Activated CD4-positive, CD25-positive, alpha-beta regulatory T cell treated with anti-CD3 and anti-CD28 coated beads, Interleukin-2, amount 50 U/mL, for 72 hours (primary cell): ENCODE measurements at places on chromosomes 7 and 10.

DNA sequence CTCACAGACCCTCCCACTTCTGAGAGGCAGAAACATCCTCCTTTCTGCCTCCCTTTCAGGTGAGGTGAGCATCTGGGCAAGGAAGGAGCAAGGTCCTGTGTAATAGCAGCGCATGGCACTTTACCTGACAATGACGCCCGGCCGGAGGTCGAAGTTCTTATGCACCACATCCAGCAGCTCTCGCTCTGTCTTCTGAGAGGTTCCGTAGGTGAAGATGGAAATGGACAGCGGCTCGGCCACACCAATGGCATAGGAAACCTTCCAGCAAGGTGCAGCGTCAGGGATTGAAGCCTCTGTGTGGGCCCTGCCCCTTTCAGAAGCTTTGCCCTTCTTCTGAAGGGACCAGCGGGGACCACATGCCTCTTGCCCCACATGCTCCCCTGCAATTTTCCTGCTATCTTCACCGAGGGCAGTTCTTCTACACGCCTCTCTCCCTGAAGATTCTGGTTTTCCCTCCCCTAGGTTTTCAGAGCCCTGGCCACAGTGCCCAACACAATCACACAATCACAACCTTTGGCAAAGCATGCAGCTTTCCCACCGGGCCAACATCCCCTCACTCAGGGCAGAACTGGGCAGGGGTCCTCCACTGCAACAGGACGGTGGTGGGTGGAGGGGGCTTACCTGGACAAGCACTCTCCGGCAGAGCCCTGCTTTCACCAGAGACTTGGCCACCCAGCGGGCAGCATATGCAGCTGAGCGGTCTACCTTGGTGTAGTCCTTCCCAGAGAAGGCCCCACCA, 14.9 kb downstream of the MAT1A start:
- DNase-seq = no peak

- no peak for DNase-seq
These were observed 7.0 kb downstream of the UMAD1 start for GRCh38 chr7:7647495-7648036.

- DNase-seq = no peak
These were observed 9.3 kb upstream of the PDLIM1 start for GRCh38 chr10:95300022-95300539.

DNA sequence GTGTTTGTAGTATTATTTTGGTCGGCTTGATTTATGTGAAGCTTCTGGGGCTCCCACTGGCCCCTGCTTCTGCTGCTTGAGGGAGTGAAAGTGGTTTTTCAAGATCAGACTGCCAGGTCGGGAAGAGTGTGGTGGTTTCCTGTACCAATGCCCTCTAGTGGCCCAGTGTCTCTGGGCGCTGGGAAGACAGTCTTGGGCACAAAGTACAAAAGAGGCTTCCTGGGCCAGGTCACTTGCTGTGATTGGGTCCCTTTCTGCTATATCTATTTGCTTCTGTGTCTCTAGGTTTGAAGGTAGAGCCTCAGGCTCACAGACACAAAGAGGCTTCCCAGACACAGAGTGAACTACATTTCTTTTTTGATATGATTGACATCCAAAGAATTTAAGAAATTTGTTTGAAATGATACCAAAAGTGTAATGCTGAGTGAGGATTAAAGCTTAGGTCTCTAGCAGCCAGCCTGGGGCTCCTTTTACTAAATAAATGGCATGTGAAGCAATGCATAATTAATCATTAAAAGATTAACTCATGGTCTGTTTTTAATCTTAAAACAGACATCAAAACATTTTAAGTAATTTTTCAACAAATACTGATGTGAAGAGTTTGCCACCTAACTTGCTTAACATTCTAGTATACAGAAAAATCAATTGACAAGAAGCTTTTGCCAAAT, 36.3 kb downstream of the ABCB1 start:
- DNase-seq = no peak

GRCh38 chr7:25091779-25092178, 33.3 kb downstream of the CYCS start:
- DNase-seq = no peak

DNA sequence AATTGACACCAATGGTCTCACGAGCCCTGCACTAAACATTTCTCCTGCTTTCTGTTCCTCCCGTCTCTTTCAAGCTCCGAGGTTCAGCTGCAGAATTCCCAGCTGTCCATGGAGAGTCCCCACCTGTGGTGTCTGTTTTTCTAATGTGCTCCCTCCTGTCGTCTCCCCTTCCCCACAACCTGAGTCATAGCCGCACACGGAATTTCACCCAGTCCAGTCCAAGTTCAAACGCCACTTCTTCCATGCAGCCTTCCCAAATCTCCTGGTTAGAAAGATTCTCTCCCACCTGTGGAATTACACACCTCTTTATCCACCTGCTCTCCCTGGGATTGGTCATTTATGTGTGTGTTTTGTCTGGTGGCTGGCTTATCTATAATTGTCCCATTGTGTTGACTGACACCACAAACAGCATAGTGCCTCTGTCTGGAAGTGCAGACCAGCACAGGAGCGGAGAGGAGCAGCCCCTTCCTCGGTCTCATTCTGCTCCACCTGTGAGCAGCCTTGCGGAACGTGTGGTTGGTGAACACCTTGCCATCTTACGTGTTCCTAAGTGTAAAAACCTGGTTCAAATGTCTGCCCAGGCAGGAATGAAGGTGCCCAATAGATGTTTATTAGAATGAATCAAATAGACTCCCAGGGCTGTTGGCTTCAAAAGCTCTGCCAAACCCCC, 3.3 kb upstream of the DIP2C start:
- DNase-seq = no peak

DNA sequence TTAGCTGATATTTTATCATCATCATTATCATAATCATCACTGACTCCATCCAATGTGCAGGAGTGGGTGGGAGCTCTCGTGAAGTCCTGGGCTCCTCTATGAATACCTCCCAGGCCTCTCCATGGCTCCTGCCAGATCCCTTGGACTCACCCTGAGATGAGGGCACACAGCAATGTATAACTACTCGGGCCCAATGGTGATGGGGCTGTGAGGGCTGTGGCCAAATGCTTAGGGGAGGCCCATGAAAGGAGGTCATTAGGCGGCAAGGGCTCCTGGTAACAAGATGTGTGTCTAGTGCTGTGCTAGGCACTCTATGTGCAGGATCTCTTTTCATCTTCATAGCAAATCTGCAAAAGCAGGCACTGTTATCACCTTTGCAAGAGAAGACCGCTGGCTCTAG, 270.9 kb downstream of the GLRX3 start:
- no peak for DNase-seq

DNA sequence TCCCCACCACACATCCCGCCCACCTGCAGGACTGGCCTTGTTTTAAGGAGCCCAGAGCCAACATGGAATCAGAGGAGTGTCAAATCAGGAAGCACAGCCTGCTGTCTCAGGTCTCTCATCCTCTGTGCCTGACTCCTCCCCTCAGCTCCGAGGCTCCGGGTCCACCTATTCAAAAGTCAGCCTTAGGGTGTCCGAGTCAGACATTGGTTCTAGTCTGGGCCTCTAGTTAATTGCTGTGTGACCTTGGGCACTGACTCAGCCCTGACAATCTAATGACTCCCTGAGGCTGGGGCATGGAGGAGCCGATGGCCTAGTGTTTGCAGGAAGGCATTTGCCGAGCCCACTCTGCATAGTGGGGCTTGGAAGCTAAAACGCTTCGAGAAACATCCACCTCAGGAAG, 223.1 kb upstream of the PPP2R2D start:
- DNase-seq = no peak

GRCh38 chr7:44736896-44737295, 11.8 kb upstream of the ZMIZ2 start:
- DNase-seq = no peak

DNA sequence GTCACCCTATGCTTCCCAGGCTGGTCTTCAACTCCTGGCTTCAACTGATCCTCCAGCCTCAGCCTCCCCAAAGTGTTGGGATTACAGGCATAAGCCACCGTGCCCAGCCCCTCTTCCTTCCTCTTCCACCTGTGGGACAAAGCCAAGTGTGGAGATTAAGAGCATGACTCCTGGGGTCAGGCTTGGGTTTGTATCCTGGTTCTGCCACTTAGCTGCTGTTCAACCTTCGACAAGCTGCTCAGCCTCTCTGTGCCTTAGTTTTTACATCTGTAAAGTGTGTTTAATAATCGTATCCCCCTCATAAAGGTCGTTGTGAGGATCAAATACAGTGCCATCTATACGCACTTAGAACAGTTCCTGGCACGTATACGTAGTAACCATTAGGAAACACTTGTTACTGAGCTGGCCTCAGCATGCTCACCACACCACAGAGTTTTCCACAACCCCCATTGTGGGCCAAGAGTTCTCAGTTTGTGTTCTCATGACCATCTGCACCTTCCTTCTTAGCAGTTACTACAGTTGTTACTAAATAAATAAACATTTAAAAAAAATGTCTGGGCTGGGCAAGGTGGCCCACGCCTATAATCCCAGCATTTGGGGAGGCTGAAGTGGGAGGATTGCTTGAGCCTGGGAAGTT, 140.5 kb upstream of the BTBD16 start:
- DNase-seq = no peak
